ENCODE measurements at places on chromosomes 1 and 21.

GRCh38 chr1:244242446-244242845 lies 191.4 kb downstream of the ZBTB18 start:
- no peak for DNase-seq

DNA sequence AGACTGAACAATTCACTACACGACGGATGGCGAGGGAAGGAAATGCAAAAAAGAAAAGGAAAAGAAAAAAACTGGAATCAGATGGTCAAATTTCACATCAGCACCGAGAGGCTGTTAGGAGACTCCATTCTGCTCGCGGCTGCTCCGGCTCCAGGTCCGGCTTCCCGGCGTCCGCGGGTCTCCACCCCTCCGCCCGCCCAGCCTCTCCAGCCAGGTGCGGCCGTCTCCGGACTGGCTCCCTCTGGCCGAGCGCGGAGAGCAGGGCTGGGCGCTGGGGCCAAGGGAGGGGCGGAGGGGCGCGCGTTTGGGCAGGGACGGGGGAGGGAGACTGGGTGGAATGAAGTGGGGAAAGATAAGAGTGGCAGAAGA lies 332 bp downstream of the KCNJ6 start:
- DNase-seq = no peak

DNA sequence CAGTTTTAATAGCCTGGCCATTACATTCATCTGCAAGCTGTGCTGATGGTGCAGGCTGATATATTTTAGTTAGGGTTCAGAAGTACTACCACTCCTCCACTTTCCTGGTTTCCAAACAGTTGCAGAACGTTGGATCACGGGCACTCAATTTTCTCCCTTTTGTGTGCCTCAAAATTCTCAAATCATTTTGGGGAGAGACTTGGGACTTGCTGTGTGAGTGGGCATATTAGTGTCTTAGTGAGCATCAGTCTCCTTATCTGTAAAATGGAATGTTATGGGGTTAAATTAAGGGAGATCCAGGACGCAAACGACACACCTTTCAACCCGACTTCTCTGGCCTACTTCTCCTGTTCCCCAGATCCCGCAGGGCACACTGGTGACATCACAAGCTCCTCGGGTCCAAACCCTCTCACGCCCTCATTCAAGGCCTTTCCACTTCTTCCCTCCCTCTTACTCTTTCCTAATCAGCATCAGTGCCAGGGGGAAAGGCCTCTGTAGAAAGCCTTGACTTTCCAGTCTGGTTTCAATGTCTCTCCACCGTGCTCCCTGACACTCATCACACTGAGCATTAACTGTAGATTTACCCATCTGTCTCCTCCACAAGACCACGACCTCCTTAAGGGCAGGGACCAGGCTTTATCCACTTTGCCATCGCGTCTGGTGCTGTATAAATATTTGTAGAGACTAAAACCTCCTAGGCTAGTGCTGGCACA lies 1.2 kb downstream of the PIGP start:
- DNase-seq = no peak

- DNase-seq = no peak
Observed at GRCh38 chr1:206834711-206835110, 30.7 kb upstream of the IL20 start.

- DNase-seq = no peak
Observed at GRCh38 chr1:32741413-32742198, 39.0 kb upstream of the SYNC start.
